ENCODE measurements at places on chromosomes 6 and 20.

- DNase-seq, result no peak
Measured at GRCh38 chr20:7358670-7359069, 581.6 kb downstream of the HAO1 start.

- DNase-seq, result no peak
Measured at GRCh38 chr20:52845044-52845443, 127.1 kb upstream of the TSHZ2 start.

- DNase-seq, result no peak
Measured at GRCh38 chr6:125808060-125808459, 17.3 kb downstream of the NCOA7 start.

GRCh38 chr20:36154700-36155628 lies at the start of gene EPB41L1:
Gene EPB41L1, plus strand, starts transcription at chr20:36154740. Its CDS starts 19,038 bp downstream, at chr20:36173778.
- DNase-seq, result no peak

GRCh38 chr6:53455678-53456077 lies 89.2 kb downstream of the GCLC start:
- DNase-seq, result no peak

GRCh38 chr6:166346965-166347364 lies 4.6 kb upstream of the SFT2D1 start:
- no peak for DNase-seq

DNA sequence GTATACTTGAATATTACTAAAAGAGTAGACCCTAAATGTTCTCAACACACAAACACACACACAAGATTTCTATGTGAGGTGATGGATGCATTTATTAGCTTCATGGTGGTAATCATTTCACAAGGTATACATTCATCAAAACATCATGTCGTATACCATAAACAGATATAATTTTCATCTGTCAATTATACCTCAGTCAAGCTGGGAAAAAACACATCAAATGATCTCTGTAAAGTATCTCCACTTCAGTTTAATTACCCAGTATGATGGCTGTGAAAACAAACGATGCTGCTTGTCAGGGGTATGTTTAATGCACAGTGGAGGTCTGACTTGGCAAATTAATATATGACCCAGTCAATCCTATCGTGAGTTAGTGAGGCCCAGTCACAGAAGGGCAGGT lies 157.2 kb downstream of the MTFR2 start:
- no peak for DNase-seq

- DNase-seq, result no peak
Measured at GRCh38 chr6:21199262-21199661, 394.3 kb upstream of the SOX4 start.

- peak; percentile 72 for DNase-seq
Measured at GRCh38 chr6:390914-391558, 516 bp upstream of the IRF4 start.

DNA sequence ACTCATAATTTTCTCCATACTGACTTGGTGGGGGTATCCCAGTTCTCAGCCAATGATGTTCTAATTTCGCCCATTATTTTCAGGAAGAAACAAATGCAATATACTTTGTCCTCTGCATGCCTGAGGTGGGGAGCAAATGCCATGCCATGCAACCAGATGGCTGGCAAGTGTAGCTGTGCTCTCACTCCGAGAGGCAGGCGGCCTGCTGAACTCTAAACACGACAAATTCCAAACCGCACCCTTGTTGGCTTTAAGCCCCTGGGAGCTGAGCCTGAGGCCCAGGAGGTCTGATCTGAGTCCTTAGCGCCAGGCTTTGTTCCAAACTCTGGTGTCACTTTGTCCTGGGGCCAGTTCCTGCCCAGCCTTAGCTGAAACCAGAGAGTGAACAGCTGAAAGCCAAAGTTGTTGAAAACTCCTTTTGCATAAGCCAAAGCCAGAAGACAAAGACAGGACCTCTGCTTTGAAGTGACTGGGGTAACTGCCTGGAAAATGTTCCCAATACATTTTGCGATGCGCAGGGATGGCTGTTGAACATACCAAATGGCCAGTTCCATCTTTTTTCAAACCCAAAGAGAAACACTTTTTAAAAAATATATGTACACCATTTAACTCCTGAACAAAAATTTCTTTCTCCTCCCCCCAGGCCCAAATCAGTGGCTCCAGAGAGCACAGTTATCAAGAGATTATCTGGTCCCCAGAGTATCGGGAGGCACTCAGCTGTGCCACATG lies 46.2 kb downstream of the TTI1 start:
- DNase-seq, result no peak

DNA sequence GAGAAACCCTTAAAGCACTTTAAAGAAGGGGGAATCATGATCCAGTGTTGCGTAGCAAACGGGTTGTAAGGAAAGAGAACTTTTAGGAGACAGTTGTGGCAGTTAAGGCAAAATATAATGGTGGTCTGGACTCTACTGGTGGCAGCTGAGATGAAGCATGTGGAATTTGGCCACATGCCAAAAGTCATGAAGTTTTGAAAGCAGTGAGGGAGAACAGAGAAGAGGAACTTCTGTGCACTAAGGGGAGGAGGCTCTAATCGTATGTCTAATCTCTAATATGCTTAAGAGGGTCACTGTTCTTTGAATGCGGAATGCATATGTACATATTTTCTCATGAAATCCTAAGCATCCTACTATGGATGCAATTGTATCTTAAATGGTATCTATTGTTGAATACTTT lies 91.5 kb downstream of the RIMS1 start:
- DNase-seq, result no peak

GRCh38 chr6:12288914-12289313 lies 1.2 kb upstream of the EDN1 start:
- DNase-seq, result no peak

DNA sequence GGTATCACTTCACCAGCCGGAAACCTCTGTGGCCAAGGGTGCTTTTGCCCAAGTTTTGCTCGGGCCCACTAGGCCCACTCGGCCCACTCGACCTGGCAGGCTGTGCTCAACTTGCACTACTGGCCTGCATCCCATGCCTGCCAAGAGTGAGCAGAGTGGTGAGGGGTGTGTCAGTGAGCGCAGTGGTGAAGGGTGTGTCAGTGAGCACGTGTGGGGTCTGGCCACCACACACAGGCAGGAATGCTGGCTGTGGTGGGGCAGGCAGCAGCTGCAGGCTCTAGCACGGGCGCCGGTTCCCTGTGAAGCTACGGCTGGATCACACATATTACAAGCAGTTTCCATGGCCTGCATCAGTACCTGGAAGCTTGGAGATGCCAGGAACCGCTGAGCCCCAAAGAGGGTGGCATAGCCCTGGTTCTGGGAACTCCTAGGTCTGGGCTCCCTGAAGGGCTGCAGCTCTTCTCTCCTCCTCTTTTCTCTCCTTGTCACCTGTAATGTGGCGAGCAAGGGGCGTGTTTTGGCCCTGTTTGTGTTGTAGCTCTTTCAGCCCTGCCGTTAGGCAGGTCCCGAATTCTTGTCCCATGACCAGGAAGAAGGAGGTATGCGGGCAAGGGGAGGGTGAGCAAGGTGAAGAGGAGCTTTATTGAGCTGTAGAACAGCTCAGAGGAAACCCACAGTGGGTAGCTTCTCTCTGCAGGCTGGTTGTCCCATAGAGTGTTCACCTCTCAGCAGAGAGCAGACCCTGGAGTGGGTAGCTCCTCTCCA lies 51.0 kb upstream of the CLDN20 start:
- no peak for DNase-seq

DNA sequence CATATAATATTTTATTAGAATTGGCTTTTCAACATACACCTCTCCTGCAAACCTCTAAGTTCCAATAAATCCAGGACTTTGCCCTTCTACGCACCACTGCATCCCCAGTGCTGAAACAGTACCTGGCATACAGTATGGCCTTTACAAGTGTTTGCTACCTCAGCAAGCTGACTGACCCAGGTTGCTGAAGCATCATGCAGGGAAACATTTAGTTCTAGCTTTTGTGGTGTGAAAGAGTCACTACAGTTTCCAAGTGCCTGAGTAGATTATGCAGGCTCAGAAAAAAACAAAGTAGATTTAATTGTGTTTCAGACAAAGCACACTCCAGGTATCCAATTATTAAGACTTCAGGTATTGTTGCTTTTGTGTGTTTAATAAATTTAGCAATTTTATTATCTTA lies 614.2 kb upstream of the NRSN1 start:
- DNase-seq, result no peak

DNA sequence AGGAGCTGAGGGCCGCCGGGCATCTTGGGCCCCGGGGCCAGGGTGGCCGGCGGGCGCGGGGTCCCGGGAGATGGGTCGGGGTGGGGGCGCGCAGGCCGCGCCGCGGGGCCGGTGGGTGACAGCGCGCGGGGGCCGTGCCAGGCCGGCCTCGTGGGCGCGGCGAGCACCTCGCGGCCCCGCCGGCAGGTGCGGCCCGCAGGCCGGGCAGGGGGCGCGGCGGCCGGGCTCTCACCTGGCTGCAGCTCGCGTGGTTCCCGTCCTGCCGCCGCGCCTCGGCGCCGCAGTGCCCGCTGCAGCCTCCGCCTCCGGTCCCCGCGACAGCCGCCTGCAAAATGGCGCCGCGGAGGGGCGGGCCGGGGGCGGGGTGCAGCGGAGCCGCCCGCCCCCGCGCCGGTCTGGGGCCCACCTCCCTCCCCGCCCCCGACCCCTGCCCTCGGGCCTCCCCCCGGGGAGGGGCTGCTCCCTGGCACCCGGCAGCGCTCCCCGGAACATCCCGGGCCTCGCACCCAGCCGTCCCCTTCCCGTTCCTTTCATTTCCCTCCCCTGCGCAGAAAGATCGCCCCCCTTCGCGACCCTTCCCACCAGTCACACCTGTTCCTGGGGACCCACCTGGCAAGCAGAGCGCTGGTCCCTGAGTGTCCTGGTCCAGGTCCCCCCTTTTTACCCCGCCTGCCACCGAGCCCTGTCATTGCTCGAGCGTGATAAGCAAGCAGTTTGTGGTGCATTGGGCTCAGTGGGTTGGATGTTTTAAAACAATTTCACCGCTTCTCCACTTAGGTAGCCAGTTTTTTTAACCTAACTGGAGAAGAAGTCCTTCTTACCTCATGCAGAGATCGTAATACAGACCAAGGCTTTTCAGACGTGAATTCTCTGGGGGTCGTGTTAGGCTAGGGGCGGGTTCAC lies at the start of gene SLC23A2:
Gene SLC23A2, minus strand, starts transcription at position 337 of the 903 bp plus-strand sequence. CDS start 68,948 bp downstream, outside the sequence.
- DNase-seq, result peak; percentile 51

DNA sequence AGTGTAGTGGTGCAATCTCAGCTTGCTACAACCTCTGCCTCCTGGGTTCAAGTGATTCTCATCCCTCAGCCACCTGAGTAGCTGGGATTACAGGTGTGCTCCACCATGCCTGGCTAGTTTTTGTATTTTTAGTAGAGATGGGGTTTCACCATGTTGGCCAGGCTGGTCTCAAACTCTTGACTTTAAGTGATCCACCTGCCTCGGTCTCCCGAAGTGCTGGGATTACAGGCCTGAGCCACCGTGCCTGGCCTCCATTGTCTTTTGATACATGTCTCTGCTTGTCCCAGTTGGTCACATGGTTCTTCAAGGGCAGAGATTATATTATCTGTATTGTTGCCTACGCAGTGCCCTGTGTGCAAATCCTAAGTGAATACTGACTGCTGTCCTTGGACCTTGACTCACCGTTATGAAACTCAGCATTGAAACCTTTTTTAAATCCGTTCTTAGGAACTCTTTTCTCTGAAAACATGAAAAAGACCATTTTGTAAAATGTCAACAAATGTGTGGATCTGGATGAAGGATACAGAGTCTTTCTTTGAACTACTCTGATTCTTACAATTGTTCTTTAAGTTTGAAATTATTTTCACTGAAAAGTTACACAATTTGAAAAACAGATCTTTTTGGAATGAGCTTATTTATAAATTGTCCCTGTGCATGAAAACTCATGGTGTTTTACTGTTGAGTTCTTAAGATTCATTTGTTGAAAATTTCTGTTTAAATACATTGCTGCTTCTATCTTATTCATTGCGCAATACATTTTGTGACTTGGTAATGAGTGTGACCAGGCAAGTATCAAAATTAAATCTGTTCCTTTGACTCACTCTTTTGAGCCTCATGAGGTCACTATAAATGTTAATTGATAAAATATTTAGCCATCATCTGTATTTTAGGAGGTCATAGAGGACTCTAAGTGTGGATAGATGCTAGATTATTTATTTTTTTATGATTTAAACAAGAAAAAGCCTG lies 293.5 kb downstream of the UTRN start:
- no peak for DNase-seq

DNA sequence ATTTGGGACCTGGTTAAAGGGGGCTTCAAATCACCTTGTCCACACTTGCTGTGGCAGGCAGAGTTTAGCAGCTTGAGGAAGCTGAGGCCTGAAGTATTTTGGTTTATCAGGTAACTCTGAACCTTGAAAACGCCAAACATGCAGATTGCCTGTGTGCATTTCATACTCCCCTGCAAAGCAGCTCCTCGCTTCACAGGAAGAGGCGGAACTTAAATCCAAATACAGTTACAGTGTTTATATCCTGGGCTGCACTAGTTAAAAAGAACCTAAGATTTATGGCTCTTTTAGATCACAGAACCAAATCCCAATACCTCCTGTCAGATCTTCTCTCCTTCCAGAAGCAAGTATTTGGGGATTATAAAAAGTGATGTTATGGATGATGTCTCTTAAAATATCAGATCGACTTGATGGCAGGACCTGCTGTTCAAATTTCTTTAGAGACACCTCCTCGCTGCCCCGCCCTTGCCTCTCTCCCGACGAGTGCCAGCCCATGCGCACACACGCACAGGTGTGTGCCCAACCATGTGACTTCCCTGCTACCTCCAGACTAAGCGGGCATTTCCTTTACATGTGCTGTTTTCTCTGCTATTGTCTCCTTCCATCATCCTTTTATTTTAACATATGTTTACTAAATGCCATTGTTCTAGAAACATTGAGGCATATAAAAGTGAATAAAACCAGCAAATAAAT lies 224.6 kb upstream of the FOXQ1 start:
- no peak for DNase-seq

- DNase-seq, result no peak
Measured at GRCh38 chr6:90715093-90715655, 128.3 kb upstream of the MAP3K7 start.

DNA sequence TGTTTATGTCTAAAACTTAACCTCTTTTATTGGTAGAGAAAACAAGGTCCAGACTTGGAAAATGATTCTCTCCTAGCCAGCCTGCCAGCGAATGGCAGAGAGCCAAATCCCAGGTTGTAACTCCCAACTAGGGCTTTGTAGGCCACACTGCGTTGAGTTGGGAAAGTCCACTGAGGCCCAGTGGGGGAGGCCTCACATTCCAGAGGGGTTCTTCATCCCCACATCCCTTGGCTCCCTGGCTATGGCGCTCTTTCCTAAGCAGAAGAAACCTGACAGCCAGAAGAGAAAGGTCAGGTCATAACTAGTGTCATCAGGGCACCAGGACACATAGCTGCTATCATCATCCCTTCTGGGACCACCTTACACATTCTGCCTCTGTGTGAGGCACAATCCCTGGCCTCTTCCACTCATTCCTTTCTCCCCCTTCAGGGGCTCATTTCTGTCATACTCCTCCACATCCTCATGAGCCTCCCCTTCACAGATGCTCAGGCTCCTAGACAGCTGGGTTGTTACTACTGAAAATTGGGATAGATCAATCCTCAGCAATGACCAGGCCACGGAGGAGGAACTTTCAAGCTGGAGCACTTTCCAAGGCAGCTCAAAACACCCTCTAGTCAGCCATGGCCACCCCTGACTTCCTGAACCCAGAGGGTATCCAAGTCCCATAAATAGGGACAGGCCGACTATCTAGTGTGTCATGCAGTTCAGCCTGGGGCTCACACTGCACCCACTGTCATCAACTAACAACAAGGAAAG lies 48.6 kb downstream of the TCP11 start:
- DNase-seq, result no peak

- no peak for DNase-seq
Measured at GRCh38 chr6:71478834-71479541, 190.4 kb downstream of the OGFRL1 start.

Measured in MM.1S (cell line).